ENCODE measurements at places on chromosomes 7 and 10.

DNA sequence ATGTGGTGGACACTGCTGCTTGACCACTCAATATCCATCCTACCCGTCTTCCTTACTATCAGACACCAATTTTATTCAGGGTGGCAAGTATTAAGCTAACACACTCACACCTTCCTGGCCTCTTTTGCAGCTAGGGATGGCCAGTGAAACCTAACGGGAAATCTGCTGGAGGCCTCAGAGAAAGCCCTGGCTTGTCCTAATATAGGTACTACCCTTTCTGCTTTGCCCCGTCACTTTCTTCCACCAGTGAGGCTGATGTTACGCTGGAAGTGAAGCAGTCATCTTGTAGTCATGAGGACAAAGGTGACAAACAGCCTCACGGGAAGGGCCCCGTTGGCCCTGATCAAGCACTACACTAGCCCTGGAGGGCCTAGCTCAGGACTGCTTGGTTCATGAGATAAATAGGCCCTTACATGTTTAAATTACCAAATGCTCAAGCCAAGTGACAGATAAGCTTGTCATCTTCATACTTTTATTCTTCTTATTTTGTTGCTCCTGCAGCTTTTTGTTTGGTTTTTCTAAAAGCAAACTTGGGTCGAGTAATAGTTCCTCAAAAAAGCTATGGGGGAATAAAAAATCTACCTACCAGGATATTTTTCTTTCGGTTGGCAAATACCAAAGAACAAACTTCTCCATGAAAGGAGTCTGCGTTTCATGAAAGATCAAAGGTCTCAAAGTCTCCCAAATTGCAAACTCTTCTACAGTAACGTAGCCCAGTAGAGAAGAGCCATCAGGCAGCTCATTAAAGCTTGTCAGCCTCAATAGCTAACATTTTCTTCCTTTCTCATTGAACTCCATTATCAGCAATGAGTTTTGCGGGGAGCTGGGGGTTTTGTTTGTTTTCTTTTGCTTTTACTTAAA is 17.5 kb downstream of the CREB3L2 start:
- no peak for DNase-seq

DNA sequence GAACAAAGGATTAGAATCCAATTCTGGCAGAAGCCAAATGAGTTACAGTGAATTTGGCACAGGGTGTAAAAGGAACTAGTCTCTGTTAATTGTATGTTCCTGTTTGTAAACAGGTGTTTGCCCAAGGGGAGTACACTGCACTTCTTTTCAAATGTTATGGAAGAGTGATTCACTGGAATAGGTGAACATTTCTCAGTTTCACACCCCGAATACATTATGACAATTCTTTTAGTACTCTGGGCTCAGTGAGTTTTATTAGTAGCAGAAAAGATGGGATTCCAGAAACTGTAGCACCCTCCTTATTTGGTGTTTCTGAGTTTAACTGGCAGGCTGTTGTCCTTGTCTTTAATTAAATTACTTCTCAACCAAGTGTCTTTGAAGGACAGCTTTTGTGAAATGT is 329.2 kb downstream of the BBS9 start:
- no peak for DNase-seq

GRCh38 chr10:66234872-66235271 is 691.0 kb upstream of the LRRTM3 start:
- no peak for DNase-seq

GRCh38 chr7:39745320-39745719 is 121.9 kb downstream of the RALA start:
- DNase-seq, result no peak

DNA sequence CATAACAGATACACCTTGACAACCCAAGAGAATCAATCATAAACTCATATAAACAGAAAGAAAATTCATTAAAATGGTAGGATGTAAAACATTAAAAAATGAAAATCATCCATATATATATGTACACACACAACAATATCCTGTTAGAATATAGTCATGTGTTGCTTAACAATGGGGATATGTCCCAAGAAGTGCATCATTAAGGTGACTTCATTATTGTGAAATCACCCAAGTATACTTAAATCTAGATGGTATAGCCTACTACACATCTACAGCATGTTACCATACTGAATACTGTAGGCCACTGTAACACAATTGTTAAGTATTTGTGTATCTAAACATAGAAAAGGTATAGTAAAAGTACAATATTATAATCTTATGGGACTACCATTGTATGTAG is 115.8 kb upstream of the TMEM168 start:
- no peak for DNase-seq

GRCh38 chr7:133320891-133321290 is 68.0 kb downstream of the EXOC4 start:
- DNase-seq, result no peak

DNA sequence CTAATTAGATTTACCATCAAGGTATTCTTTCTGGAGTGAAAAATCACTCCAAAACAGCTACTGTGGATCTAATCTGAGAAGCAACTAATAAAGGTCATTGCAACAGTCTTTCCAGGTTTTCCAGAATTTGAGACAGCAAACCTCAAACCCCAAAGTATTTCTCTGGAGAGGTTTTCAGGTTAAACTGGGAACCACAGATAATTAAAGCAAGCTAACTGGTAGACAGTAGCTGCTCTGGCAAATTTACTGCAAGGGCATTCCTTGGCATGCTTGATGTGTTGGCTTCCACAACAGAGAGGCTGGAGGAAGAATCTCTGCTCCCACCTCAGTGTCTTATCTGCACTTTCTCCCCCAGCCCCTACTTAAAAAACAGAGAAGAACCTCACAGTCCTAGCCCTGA is 140.0 kb upstream of the NRBF2 start:
- DNase-seq, result no peak

- no peak for DNase-seq
These were observed 107.7 kb downstream of the GRID1 start for GRCh38 chr10:86258941-86259340.

DNA sequence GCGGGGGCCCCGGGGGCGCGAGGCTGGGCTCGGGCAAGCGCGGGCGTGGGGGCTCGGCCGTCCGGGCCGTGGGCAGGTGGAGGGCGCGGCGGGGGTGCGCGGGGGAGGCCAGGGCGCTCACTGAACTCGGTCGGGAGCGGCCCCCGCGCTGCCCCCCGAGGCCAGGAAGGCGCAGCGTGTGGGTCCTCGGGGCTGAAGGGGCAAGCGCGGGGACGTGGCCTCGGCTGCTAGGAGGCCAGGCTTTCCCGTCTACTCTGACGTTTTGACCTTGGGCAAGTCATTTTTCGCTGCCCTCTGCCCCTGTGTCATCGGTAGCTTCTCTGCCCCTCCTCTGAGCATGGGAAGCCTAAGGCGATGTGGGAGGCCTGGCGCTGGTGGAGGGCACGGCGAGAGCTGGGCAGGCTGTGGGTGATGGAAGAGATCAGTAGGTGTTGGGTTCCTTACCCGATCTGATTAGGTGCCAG is 441 bp downstream of the FBH1 start:
- no peak for DNase-seq

GRCh38 chr7:55185941-55186609 is 167.3 kb downstream of the EGFR start:
- no peak for DNase-seq

DNA sequence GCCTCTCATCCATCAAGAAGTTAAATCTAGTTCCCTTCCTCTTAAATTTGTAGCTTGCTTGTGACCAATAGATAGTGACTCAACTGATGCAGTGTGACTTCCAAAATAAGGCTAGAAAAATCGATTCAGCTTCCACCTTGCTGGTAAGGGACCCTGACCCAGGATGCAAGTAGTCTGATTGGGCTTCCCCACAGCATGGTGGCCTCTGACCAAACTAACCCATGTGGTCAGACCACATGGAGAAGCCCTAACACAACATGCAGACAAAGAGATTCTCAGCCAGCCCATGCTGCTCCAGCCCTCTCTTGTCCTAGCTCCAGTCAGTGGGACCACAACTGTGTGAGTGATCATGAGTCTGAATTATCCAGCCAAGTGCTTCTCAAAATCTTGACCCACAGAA is 710.8 kb downstream of the MAGI2 start:
- no peak for DNase-seq

DNA sequence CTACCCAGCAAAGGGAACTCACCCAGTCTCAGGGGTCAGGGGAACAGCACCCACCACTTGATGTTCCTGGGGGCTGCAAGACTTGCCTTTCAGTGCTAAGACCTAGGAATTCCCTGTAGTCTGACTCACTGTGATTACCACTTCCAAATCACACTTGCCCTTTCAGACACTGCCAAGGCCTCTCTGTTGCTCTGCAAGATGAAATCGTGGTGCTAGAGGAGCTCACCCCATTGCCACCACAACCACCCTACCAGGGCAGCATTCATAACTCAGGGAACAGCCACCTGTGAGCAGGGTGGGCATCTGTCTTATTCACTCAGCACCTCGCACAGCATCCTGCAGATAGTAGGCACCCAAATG is 36.5 kb downstream of the XPNPEP1 start:
- no peak for DNase-seq

- DNase-seq, result no peak
These were observed 102.9 kb downstream of the TAX1BP1 start for GRCh38 chr7:27842851-27843250.

DNA sequence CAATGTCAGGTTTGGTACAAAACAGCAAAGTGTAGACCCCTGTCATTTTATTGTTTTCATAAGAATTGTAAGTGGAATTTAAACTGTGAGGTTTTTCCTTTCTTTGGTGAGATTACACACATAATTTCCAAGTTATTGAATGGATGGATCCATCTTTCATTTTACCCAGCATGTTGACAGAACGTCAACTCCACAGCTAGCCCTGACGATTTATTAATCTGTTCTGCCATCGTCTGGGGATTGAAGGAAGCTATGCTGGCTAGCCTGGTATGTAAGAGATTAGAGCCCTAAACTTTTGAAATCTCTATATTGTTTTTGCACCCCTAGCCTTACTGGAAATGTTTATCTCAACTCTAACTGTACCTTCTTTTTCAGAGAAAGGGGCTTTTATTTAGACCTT is 8.6 kb downstream of the WNT16 start:
- peak; percentile 28 for DNase-seq

GRCh38 chr10:86371691-86372090 is 5.1 kb upstream of the GRID1 start:
- DNase-seq, result no peak

DNA sequence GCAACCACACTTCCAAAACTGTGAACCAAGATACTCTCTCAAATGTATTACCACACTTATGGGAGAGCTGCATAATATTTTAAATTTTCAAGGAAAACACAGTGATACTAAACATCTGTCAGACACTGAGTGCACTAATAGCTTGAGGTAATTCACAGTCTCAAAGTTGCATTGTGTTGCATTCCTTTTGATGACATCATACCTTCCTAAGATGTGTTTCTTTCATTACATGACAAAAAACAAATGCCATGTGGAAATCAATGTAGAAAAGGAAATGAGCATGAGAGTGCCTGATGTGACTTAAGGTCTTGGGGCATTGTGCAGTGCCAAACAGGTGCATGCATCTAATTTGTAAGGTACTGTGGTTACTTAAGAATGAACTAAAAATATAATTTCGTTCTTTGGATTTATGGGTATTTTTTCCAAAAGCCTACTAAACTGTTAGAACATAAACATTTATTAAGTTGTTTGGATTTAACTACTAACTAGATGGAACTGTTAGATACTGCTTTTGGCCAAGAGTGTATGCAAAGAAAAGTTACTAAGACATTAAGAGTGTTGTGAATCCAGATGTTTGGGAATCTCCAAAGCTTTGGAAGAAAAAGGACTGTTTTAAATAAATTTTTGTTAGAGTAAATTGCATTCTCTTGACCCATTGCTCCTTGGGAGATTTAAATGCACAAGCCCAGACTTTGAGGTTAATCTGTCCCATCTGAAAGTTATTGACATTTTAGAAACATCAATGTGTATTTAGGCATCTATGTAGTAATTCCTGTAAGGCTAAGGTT is 496.2 kb upstream of the SEMA3D start:
- DNase-seq, result no peak

GRCh38 chr10:116891208-116891607 is 41.9 kb downstream of the ENO4 start:
- peak; percentile 72 for DNase-seq

DNA sequence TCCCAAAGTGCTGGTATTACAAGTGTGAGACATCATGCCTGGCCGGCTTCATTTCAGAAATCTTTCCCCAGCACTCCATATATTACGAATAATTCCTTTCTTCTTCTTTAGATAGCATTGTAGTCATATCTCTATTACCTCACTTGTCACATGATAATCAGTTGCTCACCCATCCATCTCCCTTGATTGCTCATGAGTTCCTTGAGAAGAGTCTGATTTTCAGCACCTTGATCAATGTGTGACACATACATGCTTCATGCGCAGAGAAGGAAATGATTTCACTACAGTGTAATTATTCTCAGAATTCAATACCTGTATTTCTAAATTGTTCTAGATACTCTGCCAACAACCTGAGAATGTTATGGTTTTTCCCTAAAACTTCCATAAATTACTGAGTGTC is 26.7 kb upstream of the GGCT start:
- no peak for DNase-seq

- no peak for DNase-seq
These were observed 2.8 kb downstream of the EEPD1 start for GRCh38 chr7:36155811-36156361.

DNA sequence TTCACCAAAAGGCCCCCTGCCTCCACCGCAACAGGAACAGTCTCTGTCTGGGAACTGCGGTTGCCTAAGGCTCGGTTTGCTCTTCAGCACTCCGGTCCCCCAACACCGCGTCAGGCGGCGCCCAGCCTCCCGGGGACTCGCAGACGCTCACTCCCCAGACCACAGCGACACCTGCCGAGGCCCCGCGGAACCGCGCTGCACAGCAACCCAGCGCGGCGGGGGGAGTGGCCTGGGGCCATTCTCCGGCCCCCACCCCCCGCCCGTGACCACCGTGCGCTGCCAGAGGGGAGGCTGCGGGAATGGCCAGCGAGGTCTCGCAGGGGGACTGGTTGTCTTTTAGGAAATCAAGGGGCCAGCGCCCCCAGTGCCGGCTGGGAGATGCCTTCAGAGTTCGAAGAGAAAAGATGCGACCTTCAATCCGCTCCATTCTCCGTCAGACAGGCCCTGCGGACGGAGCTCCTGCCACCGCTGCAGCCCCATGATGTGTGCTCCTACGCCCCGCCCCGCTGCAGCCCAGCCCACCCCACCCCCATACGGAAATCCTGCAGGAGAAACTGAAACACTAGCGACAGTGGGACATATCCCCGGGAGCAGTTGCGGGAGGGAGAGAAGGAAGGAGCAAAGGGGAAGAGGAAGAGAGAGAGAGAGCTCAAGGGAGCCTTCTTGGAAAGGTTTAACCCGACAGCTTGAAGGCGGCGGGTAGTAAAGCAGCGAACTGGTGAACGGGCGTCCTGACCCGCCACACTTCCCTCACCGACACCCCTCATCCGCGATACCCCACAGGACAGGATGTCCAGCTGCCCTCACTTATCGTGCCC is 137.4 kb upstream of the CDCA7L start:
- peak; percentile 41 for DNase-seq

DNA sequence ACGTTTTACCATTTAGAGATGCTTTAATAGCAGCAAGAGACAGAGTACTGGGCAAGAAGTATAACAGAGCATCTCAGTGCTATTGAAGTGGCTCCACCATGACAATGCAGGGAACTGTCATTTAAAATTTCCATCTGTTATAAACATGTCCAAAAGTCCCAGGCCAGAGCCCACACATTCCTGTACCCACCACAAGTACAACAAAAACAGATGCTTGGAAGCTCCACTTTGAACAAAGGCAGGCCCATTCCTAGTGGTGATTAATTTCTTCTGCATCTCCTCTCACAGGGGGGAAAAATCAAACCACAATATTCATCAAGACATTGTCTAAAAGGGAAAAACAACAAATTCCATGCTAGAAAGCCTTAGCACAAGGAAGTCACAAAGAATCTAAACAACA is 627.9 kb downstream of the PARD3 start:
- no peak for DNase-seq
